ENCODE measurements at places on chromosomes 6 and 20.
A peak's percentile ranks its signal among the peaks of the same experiment; 100 is the strongest.

DNA sequence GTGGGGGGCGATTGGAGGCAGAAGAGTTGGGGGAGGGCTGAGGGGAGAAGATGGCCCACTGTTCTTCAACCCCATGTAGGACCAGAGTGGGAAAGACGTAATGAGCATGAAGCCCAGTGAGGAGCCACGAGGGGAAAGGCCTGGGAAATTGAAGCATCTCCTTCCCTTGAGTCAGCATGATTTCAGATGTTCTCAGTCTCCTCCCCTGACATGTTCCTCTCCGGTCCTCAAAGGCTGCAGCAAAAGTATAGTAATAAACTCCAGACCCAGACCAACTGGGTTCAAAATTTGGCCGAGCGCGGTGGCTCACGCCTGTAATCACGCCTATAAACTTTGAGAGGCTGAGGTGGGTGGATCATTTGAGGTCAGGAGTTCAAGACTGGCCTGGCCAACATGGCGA, 1.9 kb upstream of the NFKBIE start:
- no peak for DNase-seq

DNA sequence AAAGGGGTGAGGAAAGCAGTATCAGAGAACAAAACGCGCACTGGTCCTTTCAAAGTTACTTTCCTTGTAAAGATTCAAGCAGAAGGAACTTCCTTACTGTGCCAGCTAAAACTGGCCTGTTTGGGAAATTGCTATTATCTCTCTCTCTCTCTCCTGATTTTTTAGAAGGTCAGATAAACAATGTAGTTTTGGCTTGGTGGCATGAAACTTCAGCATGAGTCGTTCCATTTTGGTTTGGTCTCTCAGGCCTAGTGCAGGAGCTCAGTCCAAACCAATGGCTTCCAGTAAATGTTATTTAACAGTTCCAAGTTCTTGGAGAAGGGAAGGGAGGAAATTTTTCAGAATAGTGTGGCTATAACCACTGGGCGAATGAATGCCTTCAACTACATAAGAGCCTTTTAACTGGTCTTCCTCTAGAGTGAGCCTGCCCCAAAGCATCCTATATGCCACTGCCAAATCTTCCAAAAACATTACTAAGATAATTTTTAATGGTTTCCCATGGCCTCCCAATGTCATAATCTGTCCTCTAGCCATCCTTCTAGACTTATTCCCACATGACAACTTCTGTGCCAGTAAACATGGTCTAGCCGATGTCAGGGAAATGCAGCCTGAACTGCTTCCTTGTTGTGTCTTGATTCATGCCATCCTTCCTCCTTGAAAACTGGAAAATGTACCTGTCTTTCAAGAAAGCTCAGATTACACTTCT, 9.1 kb upstream of the SNX9 start:
- peak; percentile 76 for DNase-seq

DNA sequence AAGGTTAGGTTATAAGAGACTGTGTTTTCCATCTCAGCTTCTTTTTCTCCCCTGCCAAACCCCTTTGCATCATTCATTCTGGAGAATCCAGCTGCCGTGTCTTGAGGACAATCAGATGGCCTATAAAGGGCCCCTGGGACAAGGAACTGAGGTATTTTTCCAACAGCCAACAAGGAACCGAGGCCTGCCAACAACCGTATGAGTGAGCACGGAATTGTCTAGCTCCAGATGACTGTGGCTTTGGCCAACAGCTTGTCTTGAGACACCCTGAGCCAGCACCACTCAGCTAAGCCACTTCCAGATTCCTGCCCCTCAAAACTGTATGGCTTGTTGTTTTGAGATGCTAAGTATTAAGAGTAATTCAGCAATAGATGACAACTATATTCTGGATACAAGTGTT, 433.7 kb upstream of the HSF2 start:
- DNase-seq, result no peak

- no peak for DNase-seq
Measured at GRCh38 chr20:50930139-50930975, 880 bp downstream of the ADNP start.

GRCh38 chr6:168130168-168130696, 51.2 kb upstream of the FRMD1 start:
- no peak for DNase-seq

GRCh38 chr6:151634336-151634720, 140.5 kb downstream of the CCDC170 start:
- no peak for DNase-seq

GRCh38 chr6:73452107-73452461, at the start of gene CGAS:
TSS of gene CGAS (minus strand) at chr6:73452297. CDS start at chr6:73452181, 116 bp downstream.
- DNase-seq, result peak; percentile 79

- peak; percentile 40 for DNase-seq
Measured at GRCh38 chr6:64034910-64035655, 399.5 kb downstream of the PHF3 start.

GRCh38 chr6:69427882-69428281, 368.9 kb downstream of the LMBRD1 start:
- no peak for DNase-seq
